Forelimb muscle (tissue), 1 donor: ENCODE measurements at places on chromosomes 7 and 10.
A peak's percentile ranks its signal among the peaks of the same experiment; 100 is the strongest.

GRCh38 chr7:550881-551614, 31.4 kb upstream of the PDGFA start:
- no peak for DNase-seq

- DNase-seq, result no peak
Measured at GRCh38 chr7:20408467-20408826, 77.7 kb downstream of the ITGB8 start.

DNA sequence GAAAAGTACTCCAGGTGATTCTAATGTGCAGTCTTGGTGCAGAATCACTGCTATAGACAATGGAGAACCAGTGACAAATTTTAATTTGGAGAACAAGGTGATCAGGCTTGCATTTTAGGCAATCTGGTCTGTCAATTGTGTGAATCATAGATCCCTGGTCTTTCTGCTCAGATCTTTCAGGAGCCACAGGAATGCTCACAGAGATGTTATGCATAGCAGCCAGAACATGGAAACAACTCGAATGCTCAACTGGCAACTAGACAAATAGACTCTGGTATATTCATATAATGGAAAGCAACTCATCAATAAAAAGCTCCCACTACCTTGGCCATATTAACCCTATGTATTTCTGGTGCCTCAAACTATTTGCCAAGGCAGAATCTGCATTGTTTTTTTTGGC, 209.1 kb downstream of the PHF14 start:
- DNase-seq, result no peak

DNA sequence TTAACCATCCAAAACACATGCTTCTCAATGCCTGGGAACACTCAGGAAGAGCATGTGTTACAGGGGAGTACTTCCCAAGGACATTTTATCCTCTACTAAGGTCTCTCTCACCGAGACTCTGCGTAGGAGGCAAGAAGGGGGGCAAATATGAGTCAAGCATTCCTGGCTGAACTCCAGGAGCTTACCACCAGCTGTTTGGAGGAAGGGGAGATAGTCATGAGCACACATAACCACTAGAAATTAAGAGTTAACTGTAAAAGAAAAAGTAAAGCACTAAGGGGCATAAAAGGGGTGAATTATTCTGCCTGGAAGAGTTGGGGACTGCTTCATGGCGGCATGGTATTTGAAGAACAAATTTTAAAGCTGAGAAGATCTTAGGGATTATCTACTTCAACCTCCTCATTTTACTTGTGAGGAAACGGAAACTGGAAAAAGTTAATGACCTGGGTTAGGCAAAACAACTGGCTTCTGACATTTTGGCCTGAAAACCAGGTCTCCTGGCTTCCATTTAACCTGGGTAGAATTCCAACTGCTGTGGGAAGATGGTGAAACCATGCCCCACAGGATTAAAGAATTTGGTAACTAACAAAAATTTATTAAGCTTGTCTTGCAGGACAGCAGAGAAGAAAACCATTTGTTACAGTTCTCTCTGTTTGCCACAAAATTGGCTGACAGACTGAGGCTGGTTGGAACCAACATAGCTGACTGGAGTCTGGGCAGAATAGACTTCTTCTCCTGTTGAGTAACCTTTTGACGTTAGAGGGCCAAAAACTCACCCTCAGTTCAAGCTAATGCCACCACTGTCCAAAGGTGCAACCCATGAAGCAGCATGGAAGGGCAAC, 85.5 kb downstream of the SLC25A13 start:
- no peak for DNase-seq

DNA sequence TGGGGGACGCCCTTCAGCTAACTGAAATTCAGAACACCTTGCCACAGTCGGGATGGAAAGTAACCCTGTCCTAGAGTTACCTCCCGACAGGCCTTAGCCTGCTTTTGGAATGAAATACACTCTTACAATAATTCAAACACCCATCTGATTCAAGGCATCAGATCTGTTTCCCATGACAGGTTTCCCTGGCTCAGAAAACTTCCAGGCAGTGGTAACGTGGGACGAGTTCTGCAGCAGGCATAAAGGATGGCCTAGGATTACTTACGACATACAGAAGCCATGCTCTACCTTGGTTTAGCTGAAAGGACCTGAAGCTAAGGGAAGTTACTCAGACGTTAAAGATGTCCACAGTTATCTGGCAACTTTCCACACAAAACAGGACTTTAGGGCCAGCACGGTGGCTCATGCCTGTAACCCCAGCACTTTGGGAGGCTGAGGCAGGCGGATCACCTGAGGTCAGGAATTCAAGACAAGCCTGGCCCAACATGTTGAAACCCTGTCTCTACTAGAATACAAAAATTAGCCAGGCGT, 5.0 kb downstream of the PAXIP1 start:
- no peak for DNase-seq

- no peak for DNase-seq
Measured at GRCh38 chr7:116551692-116552091, 26.9 kb downstream of the CAV1 start.

DNA sequence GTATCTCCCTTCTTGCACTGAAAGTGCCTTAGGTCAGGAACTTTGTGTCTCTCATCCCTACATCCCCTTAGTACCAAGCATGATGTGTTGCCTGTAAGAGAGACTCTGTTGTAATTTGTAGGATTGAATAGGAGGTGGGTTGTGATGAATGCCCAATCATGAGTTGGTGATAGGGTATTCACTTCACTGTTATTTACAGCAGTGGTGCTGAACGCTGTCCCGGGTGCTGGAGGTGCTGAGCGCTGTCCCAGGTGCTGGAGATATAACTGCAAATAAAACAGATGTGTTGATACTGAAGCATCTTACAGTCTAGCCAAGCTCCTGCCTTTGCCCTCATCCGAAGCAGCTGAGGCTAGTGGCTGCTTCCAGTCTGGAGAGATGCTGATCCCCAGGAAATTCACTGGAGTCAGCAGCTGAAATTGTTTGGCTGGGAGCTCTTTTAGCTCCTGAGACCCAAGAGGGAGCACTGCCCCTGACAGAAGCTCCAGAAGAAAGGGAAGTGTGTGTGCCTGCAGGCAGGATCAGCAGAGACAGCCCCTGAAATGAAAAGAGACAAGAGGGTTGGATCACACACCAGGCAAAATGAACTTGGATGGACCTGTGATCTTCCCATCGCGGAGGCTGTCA, 183.4 kb downstream of the SORCS3 start:
- DNase-seq, result peak; percentile 14

DNA sequence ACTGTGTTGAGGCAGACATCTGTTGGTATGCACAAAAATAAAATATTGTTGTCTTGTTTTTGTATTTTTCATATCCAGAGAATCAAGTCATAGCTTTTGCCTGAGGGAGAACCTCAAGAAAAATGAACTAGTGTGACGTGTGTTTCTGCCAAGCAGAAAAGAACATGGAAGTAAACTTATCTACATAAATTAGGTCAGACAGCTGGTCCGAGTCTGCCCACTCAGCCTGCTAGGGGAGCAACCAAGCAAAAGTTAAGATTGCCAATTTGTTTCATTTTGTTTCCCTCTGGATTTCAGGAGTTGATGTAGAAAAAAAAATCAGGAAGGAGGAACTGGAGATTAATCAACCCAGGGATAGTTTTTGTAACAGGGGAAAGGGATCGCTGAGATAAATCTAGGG, 572.4 kb upstream of the LRRTM3 start:
- no peak for DNase-seq

GRCh38 chr10:52308251-52309031, 5.6 kb upstream of the DKK1 start:
- peak; percentile 35 for DNase-seq

GRCh38 chr10:29888321-29888720, 171.1 kb downstream of the JCAD start:
- no peak for DNase-seq

DNA sequence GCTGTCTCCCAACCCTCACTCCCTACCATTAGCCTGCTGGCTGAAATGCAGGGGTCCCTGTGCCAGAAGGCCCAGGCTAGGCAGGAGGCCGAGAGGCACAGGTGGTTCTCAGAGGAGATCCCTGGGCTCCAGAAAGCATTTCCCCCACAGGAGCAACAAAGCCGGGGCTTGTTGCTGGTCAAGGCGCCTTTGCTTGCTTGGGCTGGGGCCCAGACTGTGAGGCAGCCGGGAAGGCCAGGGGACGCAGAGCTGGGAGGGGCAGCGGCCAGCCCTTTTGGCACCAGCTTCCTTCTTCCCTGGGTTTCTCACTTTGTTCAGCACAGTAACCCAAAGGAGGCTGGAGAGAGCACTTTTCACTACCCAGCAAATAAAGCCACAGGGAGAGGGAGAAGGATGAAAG, 48.6 kb downstream of the FBXW4 start:
- no peak for DNase-seq

DNA sequence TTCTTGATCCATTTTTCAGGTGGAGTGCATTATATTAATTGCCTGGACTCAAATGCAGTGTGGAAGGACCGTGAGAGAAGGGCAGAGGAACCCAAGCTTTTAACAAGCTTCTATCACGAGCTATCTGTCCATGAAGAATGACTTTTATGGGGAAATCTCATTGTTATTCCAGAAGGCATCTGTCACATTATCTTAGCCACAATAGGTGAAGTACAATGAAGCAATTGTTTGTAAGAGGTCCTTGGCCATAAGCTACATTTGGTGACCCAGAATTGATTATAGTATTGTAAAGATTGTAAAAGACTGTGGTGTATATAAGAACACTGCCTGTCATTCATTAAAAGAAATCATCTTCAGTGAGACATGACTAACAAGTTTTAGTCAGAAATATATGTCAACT, 58.6 kb upstream of the RELN start:
- no peak for DNase-seq

- DNase-seq, result no peak
Measured at GRCh38 chr7:14021069-14021468, 31.6 kb upstream of the ETV1 start.

GRCh38 chr7:73451780-73452398, 18.3 kb downstream of the FZD9 start:
- DNase-seq, result no peak

GRCh38 chr10:129710510-129710847, 243.4 kb downstream of the MGMT start:
- no peak for DNase-seq

- peak; percentile 14 for DNase-seq
Measured at GRCh38 chr7:80498481-80499349, 13.1 kb downstream of the GNAT3 start.

- no peak for DNase-seq
Measured at GRCh38 chr7:1275451-1276381, 43.0 kb downstream of the UNCX start.

DNA sequence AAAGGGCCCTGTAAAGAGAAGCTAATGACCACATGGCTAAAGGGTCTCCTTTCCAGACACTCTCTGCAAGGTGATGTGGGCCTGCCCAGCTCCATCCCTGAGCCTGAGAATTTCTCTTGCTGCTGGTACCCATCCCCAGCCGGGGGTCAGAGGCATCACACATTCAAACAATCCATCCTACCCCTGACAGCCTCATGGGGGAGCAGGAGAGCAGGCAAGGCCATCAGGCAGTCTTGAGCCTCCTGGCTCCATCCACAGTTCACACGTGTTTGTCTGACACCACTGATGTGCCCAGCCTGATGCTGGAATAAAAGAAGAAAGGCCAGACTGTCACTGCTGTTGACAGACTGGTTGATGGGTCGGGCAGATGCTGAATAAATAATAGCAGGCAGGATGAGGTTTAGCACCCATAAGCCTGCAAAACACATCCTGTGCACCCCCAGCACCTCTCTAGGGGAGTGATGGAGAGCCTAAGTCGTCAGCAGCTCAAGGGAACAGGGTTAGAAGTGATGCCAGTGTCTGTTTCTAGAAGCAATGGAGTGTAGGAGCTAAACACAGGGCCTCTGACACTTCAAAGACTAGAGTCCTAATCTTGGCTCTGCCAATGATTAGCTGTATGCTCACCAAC, 43.5 kb downstream of the TLL2 start:
- DNase-seq, result no peak

- DNase-seq, result no peak
Measured at GRCh38 chr10:115949282-115949844, 323.6 kb downstream of the GFRA1 start.

DNA sequence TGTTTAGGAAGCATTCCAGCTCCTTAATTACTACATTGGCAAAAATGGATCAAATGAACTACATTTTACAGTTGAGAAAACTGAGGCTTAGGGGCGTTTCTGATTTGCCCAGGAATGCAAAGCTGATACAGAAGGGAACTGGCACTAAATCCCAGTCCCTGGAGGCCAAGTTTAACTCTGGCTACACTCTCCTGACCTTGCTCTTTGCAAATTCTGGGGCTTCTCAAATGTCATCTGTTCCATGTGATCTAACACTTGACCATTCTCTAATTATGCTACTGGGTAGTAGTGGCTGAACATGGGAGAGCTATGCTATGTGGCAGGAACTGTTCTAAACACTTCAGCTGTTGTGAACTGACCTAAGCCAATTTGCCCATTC, 11.3 kb upstream of the HABP2 start:
- DNase-seq, result no peak

- no peak for DNase-seq
Measured at GRCh38 chr7:121544726-121545125, 148.6 kb upstream of the FAM3C start.

GRCh38 chr7:13262929-13263530, 575.6 kb downstream of the ARL4A start:
- peak; percentile 20 for DNase-seq

DNA sequence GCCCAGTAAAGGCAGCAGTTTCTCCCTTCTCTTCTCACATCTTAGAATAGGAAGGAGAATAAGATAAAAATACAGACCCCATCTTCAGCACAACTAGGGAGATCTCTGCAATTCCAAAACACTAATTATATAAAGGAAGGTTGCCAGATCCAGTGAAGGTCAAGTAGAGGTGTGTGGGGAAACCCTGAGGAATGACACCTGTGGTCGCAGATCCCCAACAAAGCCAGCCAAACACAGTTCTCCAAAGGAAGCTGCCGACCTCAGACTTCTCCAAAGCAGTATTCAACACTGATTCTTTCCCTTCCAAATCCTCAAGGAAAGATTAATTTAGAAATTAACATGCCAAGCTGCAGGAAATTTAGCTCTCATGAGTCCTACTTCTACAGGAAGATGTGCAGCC, 62.9 kb upstream of the OIT3 start:
- DNase-seq, result no peak

GRCh38 chr10:106816318-106817085, 348.0 kb downstream of the SORCS1 start:
- no peak for DNase-seq

DNA sequence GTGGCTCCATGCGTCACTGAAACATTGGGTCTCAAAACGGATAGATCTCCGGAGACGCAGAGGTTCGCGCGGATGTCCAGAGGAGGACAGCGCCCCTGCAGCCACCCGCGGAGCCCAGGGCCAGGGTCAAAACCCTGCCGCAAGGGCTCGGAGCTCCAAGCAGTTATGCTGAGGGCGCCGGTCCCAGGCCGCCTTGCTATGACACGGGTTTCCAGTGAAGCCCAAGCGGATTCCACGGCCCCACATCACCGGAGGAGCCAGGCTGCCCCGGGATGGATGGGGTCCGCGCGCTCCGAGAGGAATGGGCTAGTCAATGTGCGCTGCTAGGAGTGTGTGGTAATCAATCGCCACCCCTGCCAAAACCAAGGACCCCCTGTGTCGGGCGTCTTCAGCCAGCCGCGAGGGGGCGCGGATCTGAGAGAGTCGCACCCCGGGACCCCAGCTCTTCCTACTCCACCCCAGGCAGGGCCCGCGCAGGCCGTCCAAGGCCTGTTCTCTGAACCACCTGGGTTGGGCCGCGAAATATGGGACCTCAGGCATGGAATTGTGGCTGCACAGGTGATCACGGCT, 5.6 kb upstream of the EMX2 start:
- no peak for DNase-seq

- no peak for DNase-seq
Measured at GRCh38 chr7:116159711-116160110, 50.6 kb upstream of the TES start.
